ENCODE measurements at places on chromosomes 2 and 18. TPM values are rescaled to one million over a fixed set of nuclear protein-coding genes. Genes with fewer than 3 reads are reported as not detected.

Gene COMMD1
- total RNA-seq, result 45.0 TPM

DNA sequence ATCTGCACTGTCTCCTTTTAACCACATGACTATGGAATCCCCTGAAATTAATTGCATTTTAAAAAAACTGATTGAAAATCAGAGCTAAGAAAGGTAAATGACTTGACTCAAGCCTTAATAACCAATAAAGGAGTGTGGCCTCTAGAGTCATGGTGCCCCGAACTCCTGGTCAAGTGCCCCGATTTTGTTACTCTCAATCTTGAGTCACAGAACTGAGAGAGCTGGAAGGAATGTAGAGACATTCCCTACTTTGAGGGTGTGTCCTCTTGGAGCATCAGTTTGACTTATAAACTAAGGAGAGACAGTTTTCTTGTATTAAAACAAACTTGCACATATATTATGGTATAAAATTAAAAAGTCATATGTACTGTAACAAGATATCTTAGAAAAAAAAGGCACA lies 2.4 kb downstream of the WDR43 start:
- no peak for ATAC-seq

GRCh38 chr2:30448866-30449265 lies 1.8 kb downstream of the LCLAT1 start:
- ATAC-seq, result no peak

GRCh38 chr2:20169796-20170703 lies 54.9 kb downstream of the SDC1 start:
- ATAC-seq, result no peak

DNA sequence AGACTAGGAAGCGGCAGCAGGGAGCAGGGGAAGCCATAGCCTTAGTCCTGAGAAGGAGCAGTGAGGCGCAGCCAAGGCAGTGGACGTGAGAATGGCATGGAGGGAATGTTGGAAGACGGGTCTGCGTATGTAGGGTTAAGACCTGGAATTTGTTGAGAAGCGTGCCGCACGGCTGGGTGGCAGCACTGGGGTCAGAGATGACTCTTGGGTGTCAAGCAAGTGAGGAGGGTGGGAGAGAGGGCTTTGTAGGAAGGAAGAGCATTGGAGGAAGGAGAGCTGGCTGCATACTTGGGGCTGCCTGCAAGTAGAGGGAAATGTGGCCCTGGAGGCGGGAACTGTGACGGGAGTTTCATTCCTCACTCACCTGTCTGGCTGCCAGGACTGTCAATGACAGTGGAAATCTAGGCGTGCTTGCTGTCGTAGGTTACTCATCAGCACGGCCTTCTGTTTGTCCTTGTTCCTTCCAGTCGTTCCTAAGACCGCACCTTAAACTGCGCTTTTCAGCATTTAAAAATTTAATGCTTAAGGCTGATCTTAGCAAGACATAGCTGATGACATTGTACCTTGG lies 108.0 kb downstream of the ITGB1BP1 start:
- peak; percentile 52 for ATAC-seq
